ENCODE measurements at places on chromosomes 2 and 18.

- no peak for DNase-seq
Observed at GRCh38 chr2:236545814-236546480, 23.7 kb upstream of the ACKR3 start.

DNA sequence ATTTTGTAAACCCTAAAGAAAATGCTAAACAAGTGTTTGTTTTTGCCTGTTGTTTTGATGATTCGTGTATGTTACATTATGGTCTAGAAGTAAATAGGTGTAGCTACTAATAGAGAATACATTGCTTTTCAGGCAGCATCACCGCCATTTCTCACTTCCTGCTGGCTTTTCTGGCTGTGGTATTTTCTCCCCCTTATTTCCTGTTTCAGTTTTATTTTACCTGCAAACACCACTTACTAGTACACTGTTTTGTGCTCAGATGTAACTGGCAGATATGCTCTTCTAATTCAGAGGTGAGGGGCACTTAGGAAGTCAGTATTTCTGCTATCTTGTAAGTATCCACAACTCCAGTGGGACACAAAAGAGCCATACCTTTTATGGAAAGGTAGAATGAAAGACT lies 38.1 kb upstream of the SLC3A1 start:
- DNase-seq, result no peak

GRCh38 chr2:214985619-214986018 lies 152.8 kb downstream of the ABCA12 start:
- DNase-seq, result no peak

- DNase-seq, result no peak
Observed at GRCh38 chr2:152223977-152224376, 48.4 kb upstream of the STAM2 start.

GRCh38 chr2:209322905-209323512 lies 100.8 kb upstream of the MAP2 start:
- DNase-seq, result no peak

- DNase-seq, result peak; percentile 67
Observed at GRCh38 chr18:32289483-32290075, 99.7 kb downstream of the MEP1B start.
